ENCODE measurements at places on chromosomes 2 and 18.

- DNase-seq = no peak
These were observed 20.8 kb downstream of the DIPK1C start for GRCh38 chr18:74436158-74436769.

DNA sequence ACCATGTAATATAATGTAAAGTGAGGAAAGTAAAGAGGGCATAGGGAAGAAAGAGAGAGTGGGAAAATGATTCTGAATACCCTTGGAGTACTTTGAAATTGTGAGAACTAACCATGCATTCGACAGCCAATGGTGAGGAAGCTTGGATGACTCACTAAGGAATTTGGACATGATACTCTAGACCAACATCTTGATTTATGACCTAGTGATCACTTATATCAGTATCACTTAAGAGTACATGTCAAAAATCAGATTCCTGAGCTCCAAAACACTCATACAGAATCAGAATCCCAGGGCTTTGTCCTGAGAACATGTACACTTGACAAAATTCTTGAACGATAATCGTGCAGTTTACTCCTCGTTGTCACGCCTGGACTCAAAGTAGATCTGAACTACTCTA is 1899.8 kb upstream of the PIK3C3 start:
- DNase-seq = no peak

- DNase-seq = no peak
These were observed 164.3 kb downstream of the LTBP1 start for GRCh38 chr2:33111002-33111446.

GRCh38 chr2:20643060-20643459 is 7.8 kb downstream of the HS1BP3 start:
- no peak for DNase-seq

- no peak for DNase-seq
These were observed 232.8 kb downstream of the CELF4 start for GRCh38 chr18:37332628-37333420.

GRCh38 chr18:55739488-55739887 is 151.5 kb upstream of the TCF4 start:
- no peak for DNase-seq

- DNase-seq = no peak
These were observed 1995.2 kb upstream of the PIK3C3 start for GRCh38 chr18:39959839-39960238.

GRCh38 chr2:37809931-37810570 is 115.0 kb upstream of the RMDN2 start:
- no peak for DNase-seq

- DNase-seq = no peak
These were observed 47.4 kb upstream of the CDCA7 start for GRCh38 chr2:173307293-173307692.

- no peak for DNase-seq
These were observed 1229.0 kb upstream of the NRXN1 start for GRCh38 chr2:52260904-52261303.

- DNase-seq = no peak
These were observed 113.3 kb downstream of the GALNT1 start for GRCh38 chr18:35694808-35695207.

- no peak for DNase-seq
These were observed 17.6 kb downstream of the AFF3 start for GRCh38 chr2:100124761-100125160.

- no peak for DNase-seq
These were observed 9.4 kb downstream of the RAMP1 start for GRCh38 chr2:237868631-237869342.

GRCh38 chr2:112836695-112837117 is at the start of gene IL1B:
Gene IL1B (minus strand): TSS chr2:112836779. CDS start chr2:112836229, 550 bp downstream.
- no peak for DNase-seq

- DNase-seq = no peak
These were observed 800.8 kb upstream of the ID2 start for GRCh38 chr2:7881063-7881462.

GRCh38 chr18:51171223-51171622 is 26.3 kb downstream of the MEX3C start:
- DNase-seq = no peak

GRCh38 chr18:22847392-22847791 is 85.7 kb upstream of the RBBP8 start:
- DNase-seq = no peak

All from stimulated activated CD4-positive, alpha-beta T cell treated with anti-CD3 and anti-CD28 coated beads, Interleukin-4, amount 100 ng/mL, for 1 hour (primary cell).